ENCODE measurements at places on chromosomes 7 and 10.

DNA sequence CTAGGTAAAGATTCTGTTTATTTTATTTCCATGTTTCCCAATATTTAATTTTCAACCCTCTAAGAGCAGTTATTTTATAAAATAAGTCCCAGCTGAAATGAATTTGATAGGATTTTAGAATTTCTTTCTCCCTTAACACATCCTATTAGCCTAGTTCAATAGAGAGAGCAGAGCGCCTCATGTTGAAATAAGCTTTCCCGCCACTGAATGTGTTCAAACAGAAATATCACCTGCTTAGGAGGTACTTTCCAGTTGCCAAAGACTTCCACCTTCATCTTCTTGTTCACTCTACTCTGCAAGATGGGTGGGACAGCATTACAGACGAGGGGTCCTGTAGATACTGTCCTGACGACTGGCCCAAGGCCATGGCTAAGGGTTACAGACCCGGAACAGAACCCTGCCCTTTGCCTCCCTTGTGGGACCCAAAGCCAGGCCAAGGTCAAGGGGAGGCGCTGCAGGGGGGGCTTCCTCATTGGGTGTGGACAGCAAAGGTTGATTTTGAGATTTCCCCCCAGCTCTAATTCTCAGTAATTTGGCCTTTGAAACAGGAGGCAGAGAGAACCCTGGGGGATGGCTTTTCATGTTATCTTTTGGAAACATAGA lies 62.0 kb downstream of the PARP12 start:
- DNase-seq = no peak

DNA sequence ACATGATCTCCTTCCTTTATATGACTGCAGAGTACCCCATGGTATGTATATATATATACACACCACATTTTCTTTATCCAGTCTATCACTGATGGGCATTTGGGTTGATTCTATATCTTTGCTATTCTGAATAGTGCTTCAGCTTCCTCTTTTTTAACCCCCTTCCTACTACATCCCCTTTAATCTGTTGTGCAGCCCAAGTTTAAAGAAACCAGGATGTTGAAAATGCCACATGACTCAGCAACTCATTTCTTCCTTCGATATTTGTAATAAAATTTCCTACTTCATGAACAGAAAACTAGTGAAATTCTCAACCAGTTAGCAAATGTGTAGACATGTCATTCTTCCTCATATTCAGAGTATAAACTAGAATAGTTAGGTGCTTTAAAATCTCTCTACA lies 1245.7 kb upstream of the SORCS1 start:
- DNase-seq = no peak

DNA sequence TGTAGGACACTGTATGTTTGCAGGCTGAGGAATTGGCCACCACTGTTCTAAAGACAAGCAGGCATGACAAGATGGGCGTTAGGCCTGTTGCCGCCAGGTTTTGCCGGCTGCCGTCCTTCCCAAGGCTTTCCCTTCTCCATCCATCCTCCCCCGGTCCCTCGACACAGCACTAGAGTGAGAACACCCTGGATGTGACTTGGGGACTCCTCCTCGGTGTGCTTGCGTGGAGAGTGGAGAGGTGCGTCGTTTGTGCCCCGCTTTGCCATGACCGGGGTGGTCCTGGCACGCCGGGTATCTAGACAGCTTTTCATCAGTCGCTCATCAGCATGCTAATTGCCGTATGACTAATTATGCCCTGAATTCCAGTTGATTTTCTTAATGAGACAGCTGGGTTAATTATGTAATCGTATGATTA lies 206.6 kb upstream of the SH2B2 start:
- no peak for DNase-seq

GRCh38 chr7:102463841-102464576 lies 654 bp downstream of the ALKBH4 start:
- DNase-seq = no peak

GRCh38 chr10:89369156-89370105 lies 8.4 kb upstream of the IFIT1B start:
- no peak for DNase-seq

GRCh38 chr10:52474265-52474664 lies 160.2 kb downstream of the DKK1 start:
- no peak for DNase-seq

GRCh38 chr7:154591544-154591943 lies 411.4 kb downstream of the PAXIP1 start:
- DNase-seq = no peak
